A549 treated with CORT108297 at 1 μM for 4 hours (cell line): ENCODE measurements at places on chromosomes 12 and 14. TPM values are rescaled to one million over a fixed set of nuclear protein-coding genes. Genes with fewer than 3 reads are reported as not detected.

Gene MIP
- total RNA-seq = 0.12 TPM in 1 of 5 replicates, not detected in the others

Gene RTN1
- 0.02 to 0.06 TPM in 2 of 5 replicates, not detected in the others for total RNA-seq

Gene NANOG
- not detected in 5 replicates for total RNA-seq

Gene CPM
- total RNA-seq = 4.7 to 8.0 TPM (median 6.1 TPM) in 5 replicates

Gene GPR33
- not detected in 5 replicates for total RNA-seq
